Globus pallidus (tissue), 1 donor: ENCODE measurements at places on chromosomes 4 and X.

DNA sequence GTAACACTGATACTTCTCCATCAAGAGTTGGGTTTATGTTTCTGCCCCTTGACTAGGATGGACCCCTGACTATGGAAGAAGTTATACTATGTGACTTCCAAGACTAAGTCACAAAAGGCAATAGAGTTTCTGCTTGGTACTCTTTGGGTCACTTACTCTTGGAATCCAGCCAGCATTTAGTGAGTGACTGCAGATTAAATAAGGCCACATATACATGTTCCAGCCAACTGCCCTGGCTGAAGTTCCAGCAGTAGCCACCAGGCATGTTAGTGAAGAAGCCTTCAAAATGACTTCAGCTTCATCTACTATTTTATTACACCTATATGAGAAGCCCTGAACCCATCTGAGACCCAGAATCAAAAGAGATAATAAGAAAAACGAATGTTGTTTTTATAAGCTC is 524.0 kb downstream of the DMD start:
- DNase-seq = no peak

DNA sequence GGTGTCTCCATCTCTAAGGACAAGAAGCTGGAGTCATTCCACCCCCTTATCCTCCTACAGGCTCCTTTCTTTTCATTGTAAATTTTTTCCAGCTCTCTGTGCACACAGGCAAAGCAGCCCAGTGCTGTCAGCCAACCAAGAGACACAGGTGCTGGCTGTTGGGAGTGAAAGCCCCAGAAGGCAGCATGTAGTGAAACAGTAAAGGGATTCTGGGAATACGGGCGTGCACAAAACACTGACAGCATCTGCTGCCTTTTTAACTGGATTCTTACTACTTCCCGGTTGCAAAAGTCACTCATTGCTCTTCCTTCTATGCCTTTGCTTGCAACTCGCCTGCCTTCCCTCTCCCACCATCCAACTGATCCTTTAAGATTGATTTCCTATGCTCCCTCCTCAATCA is 208.6 kb upstream of the PRPS2 start:
- no peak for DNase-seq

DNA sequence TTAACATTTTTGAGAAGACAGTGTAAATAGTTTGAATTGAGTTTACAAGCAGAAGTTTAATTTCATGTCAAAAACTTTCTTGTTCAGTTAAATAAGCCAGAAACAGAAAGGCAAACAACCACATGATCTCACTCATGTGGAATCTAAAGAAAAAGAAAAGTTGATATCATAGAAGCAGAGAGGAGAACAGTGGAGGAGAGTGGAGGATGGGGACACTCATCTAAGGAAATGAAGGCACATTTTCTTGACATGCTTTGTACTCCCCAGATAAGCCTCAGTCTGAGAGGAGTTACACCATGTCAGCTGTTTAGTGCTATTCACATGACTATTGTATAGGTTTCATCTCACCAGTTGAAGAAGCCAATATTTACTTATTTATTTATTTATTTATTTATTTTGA is 13.5 kb downstream of the SNCA start:
- DNase-seq = no peak

DNA sequence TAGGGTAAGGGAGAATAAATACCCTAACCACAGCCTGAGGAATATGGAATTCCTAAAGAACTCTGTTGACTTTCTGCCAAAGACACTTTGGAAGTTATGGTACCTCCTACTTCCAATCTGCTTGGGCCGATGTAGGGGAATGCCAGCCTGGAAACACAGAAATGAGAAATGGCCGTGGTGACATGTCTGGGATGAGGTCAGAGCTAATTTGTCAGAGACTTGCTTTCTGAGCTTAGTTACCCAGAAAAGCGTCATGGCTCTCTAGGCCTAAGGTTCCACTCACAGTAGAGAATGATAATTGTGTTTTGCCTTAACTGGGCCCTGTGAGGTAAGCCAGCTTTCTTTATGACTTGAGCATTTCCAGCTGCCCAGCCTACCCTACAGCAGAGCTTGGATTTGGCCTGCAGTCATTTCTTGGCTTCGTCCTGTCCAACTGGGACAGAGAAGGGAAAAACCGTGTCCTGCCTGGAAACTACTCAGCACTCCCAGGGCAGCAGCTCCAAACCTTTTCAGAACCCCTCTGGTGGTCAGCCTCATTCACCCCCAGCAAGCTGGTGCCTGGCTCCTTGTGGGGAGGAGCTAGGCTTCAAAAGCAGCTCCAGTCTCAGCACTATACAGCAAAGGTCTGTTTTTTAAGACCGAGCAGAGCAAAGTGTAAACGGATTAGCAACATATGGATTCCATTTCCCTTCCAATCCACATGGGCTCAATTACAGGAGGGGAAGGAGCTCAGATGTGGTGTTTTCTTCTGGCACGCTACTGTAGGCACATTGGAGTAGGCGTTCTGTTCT is 92.3 kb downstream of the RLIM start:
- DNase-seq = no peak

GRCh38 chrX:74242050-74242449 is 61.9 kb upstream of the ZCCHC13 start:
- no peak for DNase-seq

GRCh38 chr4:53371049-53371448 is 5.2 kb upstream of the SCFD2 start:
- DNase-seq = no peak
